Activated CD4-positive, alpha-beta T cell treated with anti-CD3 and anti-CD28 coated beads, Interleukin-2, amount 10 ng/mL, durations not matched to agents 7 days and 5 days (primary cell): ENCODE measurements at places on chromosomes 12 and 14. TPM values are rescaled to one million over a fixed set of nuclear protein-coding genes. Genes with fewer than 3 reads are reported as not detected.

The STX2 gene
- 25.5 TPM for total RNA-seq

The ERBB3 gene
- 1.5 TPM for total RNA-seq

The RNASE7 gene
- total RNA-seq: not detected

The NGB gene
- not detected for total RNA-seq

The RIN3 gene
- total RNA-seq: 56.8 TPM

The WNT1 gene
- total RNA-seq: 0.29 TPM

The FOXG1 gene
- total RNA-seq: not detected

The GPR137C gene
- total RNA-seq: 1.2 TPM

The TAS2R13 gene
- total RNA-seq: 1.1 TPM

The NFE2 gene
- not detected for total RNA-seq

The TAS2R46 gene
- total RNA-seq: 0.97 TPM

The FBLN5 gene
- total RNA-seq: 4.1 TPM

The LRTM2 gene
- not detected for total RNA-seq

The MDM1 gene
- total RNA-seq: 25.2 TPM

The LTB4R2 gene
- total RNA-seq: 21.7 TPM

The JAG2 gene
- total RNA-seq: 1.5 TPM

The NEUROD4 gene
- not detected for total RNA-seq

The GPR132 gene
- total RNA-seq: 46.6 TPM

The KERA gene
- not detected for total RNA-seq

The CACNA2D4 gene
- 16.4 TPM for total RNA-seq

The NOC4L gene
- total RNA-seq: 32.4 TPM

The SLC39A2 gene
- total RNA-seq: 0.25 TPM

The TULP3 gene
- 9.1 TPM for total RNA-seq

The COX8C gene
- not detected for total RNA-seq

The LBHD2 gene
- not detected for total RNA-seq

The CPSF2 gene
- 74.4 TPM for total RNA-seq

The ZNF641 gene
- total RNA-seq: 24.0 TPM

The ALG10 gene
- 17.5 TPM for total RNA-seq

The MYBPC1 gene
- not detected for total RNA-seq

The HOXC10 gene
- not detected for total RNA-seq

The RTL1 gene
- not detected for total RNA-seq

The FOXN4 gene
- not detected for total RNA-seq

The TM9SF1 gene
- total RNA-seq: 28.6 TPM
